ENCODE measurements at places on chromosomes 7 and 10. TPM values are rescaled to one million over a fixed set of nuclear protein-coding genes. Genes with fewer than 3 reads are reported as not detected.

DNA sequence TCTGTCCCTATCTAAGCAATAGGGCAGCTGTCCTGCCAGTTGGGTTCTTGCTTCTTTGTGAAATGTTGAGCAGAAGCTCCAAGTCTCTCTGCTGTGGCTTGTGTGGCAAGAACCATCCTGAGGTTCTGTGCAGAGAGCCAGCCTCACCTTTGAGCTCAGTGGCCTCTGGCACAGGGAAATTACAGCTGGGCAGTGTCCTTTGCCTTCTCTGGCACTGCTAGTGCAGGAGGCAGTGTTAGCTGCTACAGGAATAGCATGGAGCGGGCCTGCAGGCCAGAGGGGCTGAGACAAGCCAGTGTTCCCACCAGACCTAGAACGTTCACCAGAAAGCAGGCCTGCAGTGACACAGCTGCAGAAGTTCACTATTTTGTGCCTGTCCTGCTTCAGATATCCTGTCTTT is 1.8 kb downstream of the PRXL2A start:
- peaks cover 2% of the 10 kb centered on the region for H3K27me3 ChIP-seq
- H3K4me3 ChIP-seq, result peak overlapping the region; percentile 50
- H3K36me3 ChIP-seq, result no peaks in the 10 kb centered on the region
- no peak overlapping the region for H3K27ac ChIP-seq

CACNB2 gene
- not detected for total RNA-seq

DNA sequence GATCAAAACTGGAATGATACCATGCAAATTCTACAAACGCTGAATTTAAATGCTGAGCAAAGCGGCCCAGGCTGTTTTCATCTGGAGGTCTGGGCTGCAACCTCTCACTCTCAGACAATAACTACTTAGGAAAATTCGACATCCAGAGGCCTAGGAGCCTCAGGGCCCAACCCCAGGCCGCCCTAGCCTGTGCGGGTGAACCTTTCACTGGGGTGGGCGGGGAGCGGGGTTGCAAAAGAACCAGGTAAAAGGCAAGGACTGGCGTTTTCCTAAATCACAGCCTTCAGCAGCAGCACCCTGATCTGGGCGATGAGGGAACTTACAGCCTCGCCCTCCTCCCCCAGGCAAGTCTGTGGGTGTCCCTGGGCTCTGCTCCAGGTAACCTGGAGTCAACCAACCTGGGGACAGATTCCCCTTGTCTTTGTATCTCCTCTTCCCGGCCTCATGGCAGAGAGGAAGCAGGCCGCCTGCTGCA is 33.4 kb downstream of the CALML5 start:
- DNase-seq, result no peak
- H3K4me1 ChIP-seq, result peaks cover 15% of the 10 kb centered on the region
- H3K4me3 ChIP-seq, result no peak overlapping the region
- no peaks in the 10 kb centered on the region for H3K36me3 ChIP-seq
- H3K27ac ChIP-seq, result no peak overlapping the region

DNA sequence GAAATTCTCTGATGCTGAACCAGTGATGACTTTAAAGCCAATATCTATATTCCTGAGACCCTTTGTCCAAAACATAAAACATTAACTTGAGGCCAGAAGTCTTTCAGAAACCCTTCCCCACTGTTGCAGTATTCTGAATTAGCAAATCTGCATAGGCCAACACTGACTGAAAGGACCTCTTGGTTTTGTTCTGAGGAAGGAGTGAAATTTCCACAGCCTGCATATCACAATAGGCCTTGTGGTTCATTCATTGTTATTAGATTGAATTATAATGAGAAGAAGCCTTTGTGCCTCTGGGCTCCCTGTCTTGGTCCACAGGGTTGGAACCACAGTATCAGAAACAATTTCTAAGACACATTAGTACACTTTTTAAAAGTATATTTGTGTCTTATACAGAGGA is 90.3 kb downstream of the CCNY start:
- H3K36me3 ChIP-seq, result peaks cover 9% of the 10 kb centered on the region
- no peak for DNase-seq
- no peak overlapping the region for H3K4me3 ChIP-seq
- H3K4me1 ChIP-seq, result peaks cover 46% of the 10 kb centered on the region

FGFBP3 gene
- 1.8 TPM for total RNA-seq

GRCh38 chr10:124056337-124056980 is 36.9 kb downstream of the CHST15 start:
- H3K4me1 ChIP-seq, result peaks cover 5% of the 10 kb centered on the region
- no peaks in the 10 kb centered on the region for H3K27me3 ChIP-seq
- no peak overlapping the region for H3K4me3 ChIP-seq
- H3K36me3 ChIP-seq, result peaks cover 2% of the 10 kb centered on the region
- H3K27ac ChIP-seq, result no peak overlapping the region

PWWP2B gene
- 13.4 TPM for total RNA-seq

DNA sequence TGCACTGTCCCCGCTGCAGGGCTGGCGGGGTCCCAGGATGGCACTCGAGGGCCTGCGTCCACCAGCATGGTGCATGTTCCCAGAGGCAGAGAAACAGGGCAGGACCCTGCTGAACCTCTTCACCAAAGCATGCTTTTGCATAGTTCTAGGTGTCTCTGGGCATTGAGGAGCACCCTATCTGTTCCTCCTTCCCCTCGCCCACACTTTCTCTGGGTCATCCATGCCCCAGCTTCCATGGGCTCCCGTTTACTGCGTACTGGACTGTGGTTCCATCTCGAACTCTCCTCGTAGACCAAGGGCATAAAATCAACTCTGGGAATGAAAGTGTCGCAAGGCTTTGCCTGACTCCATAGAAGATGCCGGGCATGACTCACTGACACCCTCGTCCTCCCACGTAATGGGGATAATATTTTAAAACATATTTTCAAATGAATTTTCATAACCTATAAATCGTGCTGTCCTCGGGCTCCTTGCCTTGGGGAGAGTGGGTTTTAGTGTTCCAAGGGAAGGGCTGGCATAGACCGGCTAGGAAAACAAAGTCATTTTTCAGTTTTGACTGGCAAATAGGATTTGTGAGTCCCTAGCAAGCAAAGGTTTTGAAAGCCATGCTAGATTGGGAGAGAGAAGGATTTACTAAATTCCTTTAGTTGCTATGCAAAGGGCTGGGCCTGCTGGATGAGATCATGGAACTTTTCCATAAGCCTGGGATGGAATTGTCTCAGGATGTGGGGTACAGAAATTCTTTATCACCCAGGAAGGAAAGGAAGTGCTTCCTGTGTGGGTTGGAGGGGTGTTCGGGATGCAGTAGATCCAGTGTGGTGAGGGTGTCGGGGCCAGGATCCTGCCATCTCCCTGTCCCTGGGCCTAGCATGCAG is 498.7 kb upstream of the MKI67 start:
- no peak for DNase-seq
- no peak overlapping the region for H3K27ac ChIP-seq
- peaks cover 2% of the 10 kb centered on the region for H3K27me3 ChIP-seq
- H3K36me3 ChIP-seq, result no peaks in the 10 kb centered on the region
- H3K4me3 ChIP-seq, result no peak overlapping the region
- H3K4me1 ChIP-seq, result no peaks in the 10 kb centered on the region

CYP2C19 gene
- total RNA-seq, result not detected

NPC1L1 gene
- not detected for total RNA-seq

- DNase-seq, result no peak
- no peak overlapping the region for H3K4me3 ChIP-seq
- peaks cover 21% of the 10 kb centered on the region for H3K36me3 ChIP-seq
- no peaks in the 10 kb centered on the region for H3K27me3 ChIP-seq
Observed at GRCh38 chr7:47358357-47358756, 223.6 kb downstream of the TNS3 start.

DNA sequence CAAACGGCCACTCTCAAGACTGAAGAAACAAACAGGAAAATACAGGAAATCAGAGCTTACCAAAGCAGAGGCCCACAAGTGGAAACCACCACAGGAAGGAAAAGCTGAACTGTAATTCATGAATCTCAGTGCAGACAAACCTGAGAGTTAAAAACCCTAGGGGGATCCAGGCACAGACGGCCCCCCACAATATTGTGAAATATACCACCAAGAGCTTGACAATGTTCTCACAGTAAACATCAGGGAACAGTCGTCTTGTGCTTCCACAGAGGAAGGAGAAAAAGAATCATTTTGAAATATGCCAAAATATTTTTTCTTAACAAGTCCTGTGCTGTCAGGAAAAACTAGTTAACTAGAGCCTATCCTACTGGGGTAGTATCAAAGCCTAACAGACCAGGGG is 68.2 kb upstream of the NRG3 start:
- H3K27ac ChIP-seq, result no peak overlapping the region
- H3K27me3 ChIP-seq, result no peaks in the 10 kb centered on the region
- H3K4me1 ChIP-seq, result no peaks in the 10 kb centered on the region
- no peak for DNase-seq

NUTM2B gene
- 0.80 TPM for total RNA-seq

DNA sequence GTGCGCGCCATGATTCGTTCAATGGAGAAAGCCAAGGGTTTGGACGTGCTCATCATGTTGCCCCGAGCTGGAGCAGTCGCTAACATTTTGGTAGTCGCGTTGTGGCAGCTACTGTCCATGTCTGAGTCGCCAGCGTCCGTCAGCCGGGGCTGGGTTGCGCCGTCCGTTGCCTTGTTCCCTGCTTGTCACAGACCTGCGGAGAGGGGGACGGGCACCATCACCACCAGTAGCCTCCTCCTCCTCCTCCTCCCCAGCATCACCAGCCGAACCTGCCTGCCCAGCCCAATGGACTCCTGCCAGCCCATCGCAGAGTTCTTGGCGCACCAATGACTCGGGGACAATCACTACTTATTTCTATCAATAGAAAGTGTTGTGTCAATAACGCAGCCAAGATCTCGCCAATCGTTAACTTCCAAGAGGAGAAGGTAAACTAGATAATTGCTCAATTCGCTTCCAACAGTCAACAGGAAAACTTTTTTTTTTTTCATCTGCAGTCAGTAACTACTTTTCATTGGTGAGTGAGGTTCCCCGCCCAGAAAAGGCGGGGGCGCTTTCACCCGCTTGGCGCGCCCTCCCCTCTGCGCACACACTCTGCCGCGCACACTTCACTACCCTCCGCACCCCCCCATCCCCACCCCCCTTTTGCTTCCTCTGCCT is at the start of gene FEZF1:
Gene FEZF1 (minus strand): TSS at position 432 of the 657 bp plus-strand sequence. CDS start 313 bp downstream, at position 119.
- no peaks in the 10 kb centered on the region for H3K36me3 ChIP-seq
- no peak within 1 kb of the TSS for H3K27ac ChIP-seq
- DNase-seq, result no peak
- H3K27me3 ChIP-seq, result peaks cover 68% of the 10 kb centered on the region
- H3K4me3 ChIP-seq, result no peak within 1 kb of the TSS

GRCh38 chr7:155341463-155341983 is 43.8 kb downstream of the INSIG1 start:
- H3K4me1 ChIP-seq, result peaks cover 18% of the 10 kb centered on the region
- H3K27me3 ChIP-seq, result peaks cover 2% of the 10 kb centered on the region
- DNase-seq, result no peak
- H3K4me3 ChIP-seq, result no peak overlapping the region
- H3K27ac ChIP-seq, result no peak overlapping the region
- no peaks in the 10 kb centered on the region for H3K36me3 ChIP-seq

DNA sequence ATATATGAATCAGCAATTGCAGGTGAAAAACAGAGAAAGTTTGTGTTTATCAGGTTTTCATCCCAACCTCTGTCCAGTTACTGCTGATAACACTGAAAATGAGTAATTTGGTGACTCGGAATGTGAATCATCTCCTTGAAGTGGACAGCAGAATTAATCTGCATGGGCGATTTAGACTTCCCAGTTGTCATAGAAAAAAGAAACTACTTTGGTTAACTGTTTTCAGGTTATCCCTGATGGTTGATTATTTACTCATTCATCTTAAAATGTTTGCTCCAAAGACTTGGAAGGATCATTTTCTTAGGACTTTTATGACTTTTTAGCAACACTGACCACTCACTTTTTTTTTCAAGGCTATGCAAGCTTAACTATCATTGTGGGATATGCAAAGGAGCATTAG is 504.1 kb upstream of the ANKRD30A start:
- no peaks in the 10 kb centered on the region for H3K36me3 ChIP-seq
- no peak for DNase-seq
- H3K27me3 ChIP-seq, result no peaks in the 10 kb centered on the region
- H3K4me3 ChIP-seq, result no peak overlapping the region
- no peak overlapping the region for H3K27ac ChIP-seq

GRCh38 chr7:11155883-11156282 is 182.2 kb downstream of the PHF14 start:
- H3K27ac ChIP-seq, result no peak overlapping the region
- no peaks in the 10 kb centered on the region for H3K4me1 ChIP-seq
- H3K4me3 ChIP-seq, result no peak overlapping the region
- H3K36me3 ChIP-seq, result peaks cover 13% of the 10 kb centered on the region
- H3K27me3 ChIP-seq, result no peaks in the 10 kb centered on the region
- DNase-seq, result no peak

DNA sequence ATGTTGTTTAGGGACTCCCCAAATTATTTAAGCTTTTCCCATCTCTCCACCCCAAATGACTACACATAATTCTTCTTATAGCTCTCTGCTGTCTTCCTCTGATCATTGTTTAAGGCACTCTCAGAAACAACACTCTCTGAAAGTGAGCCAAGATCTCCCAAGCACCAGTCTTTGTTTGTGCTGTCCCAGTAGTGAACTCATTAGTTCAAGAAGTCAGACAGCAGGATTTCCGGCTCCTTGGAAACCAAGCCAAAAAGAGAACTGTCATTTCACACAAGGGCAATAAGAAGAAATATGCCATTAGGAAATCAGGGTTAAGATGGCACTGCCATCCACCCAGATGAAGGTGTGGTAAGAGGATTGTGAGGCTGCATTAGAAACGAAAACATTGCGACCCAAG is 83.1 kb downstream of the FZD1 start:
- no peak overlapping the region for H3K27ac ChIP-seq
- DNase-seq, result no peak
- no peak overlapping the region for H3K4me3 ChIP-seq
- no peaks in the 10 kb centered on the region for H3K36me3 ChIP-seq
- no peaks in the 10 kb centered on the region for H3K27me3 ChIP-seq

DNA sequence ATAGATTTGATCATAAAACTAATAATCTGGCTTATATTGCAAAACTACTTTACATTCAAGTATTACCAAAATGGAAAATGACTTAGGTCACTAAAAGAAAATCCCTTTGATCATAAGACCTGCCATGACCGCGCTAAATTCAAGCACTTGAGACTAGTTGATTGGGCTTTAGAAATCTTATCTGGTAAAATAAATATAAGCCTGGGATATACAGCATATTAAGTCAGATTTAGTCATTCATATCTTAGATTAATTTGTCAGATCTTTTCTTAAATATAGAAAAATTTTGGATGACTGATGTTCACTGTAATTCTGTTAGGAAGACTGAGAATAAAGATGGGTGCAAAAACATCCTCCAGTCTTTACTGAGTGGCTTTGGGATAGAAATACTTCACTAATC is 450.0 kb downstream of the HTR7 start:
- H3K4me3 ChIP-seq, result no peak overlapping the region
- H3K27ac ChIP-seq, result no peak overlapping the region
- no peaks in the 10 kb centered on the region for H3K36me3 ChIP-seq
- H3K27me3 ChIP-seq, result peaks cover 2% of the 10 kb centered on the region
- no peak for DNase-seq

- H3K27me3 ChIP-seq, result no peaks in the 10 kb centered on the region
- no peak overlapping the region for H3K27ac ChIP-seq
- no peaks in the 10 kb centered on the region for H3K4me1 ChIP-seq
- H3K36me3 ChIP-seq, result peaks cover 66% of the 10 kb centered on the region
Observed at GRCh38 chr10:124012991-124013390, 80.4 kb downstream of the CHST15 start.

Measured in activated B cell treated with CpG ODN at 0.5 μM for 24 hours (primary cell).